ENCODE measurements at places on chromosomes 3 and 15.
A peak's percentile ranks its signal among the peaks of the same experiment; 100 is the strongest.

GRCh38 chr3:123656691-123657090 is 71.8 kb upstream of the HACD2 start:
- no peak for DNase-seq

GRCh38 chr3:119912220-119912619 is 130.3 kb downstream of the NR1I2 start:
- no peak for DNase-seq

DNA sequence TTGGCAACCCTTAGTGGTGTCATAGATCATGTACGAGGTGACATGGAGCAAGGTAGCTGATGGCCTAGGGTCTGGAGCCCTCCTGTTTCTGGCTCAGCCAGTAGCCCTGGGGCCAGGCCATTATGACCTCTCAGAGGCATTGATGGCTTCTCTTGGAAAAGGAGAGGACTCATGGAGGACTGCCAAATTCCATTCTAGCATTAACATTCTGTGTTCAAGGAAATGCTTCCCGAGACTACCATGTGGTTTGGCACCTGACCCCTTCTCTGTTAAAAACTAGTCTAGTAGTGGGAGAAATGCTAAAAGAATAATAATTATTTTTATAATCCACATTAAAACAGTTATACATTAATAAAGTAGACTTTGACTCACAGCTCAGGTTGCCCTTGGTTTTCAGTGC is 40.2 kb upstream of the ADAMTSL3 start:
- DNase-seq, result no peak

- DNase-seq, result no peak
Observed at GRCh38 chr15:91408476-91409076, 308.5 kb downstream of the SV2B start.

GRCh38 chr15:74488776-74489175 is 27.8 kb upstream of the UBL7 start:
- no peak for DNase-seq

- DNase-seq, result no peak
Observed at GRCh38 chr3:194082743-194083636, 53.0 kb upstream of the HES1 start.

DNA sequence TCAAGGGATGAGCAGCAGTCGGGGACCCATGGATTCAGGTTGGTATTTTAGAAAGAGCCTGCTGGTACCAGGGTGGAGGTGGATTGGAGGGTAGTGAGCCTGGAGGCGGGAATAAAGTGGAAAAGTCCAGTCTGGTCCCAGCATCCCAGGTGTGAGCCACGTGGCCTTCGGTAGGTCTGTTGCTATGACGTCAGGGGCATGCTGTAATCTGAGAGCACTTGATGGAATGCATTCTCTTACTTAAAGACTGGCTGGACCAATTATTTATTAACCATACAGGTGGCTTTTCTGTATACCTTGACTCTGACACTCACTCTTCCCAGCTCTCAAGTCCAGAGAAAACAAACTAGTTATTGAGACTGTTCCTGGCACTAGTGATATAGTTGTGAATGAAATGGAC is 389.9 kb upstream of the RGMA start:
- no peak for DNase-seq

GRCh38 chr15:70262171-70262570 is 164.5 kb upstream of the TLE3 start:
- no peak for DNase-seq

- no peak for DNase-seq
Observed at GRCh38 chr3:138438896-138439295, 4.5 kb downstream of the ESYT3 start.

- DNase-seq, result peak; percentile 61
Observed at GRCh38 chr15:101250873-101251829, 697 bp downstream of the CHSY1 start.

DNA sequence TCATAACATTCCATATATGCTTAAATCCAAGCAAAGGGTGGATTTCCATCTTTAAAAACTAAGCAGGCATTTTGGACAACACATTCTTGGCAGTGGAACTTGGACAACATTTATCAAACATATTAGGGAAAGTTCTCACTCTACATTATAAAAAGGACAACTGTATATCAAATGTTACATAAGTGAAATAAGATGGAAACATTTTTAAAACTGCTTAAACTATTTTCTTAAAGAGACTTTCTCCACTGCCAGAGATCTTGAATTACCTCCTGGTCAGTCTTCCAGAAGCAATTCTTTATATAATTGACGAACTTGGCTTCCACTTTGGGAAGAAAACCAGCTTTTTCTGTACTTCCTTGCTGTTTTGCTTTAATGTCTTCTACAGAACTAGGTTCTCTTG is 109.3 kb downstream of the NEO1 start:
- DNase-seq, result no peak

- DNase-seq, result no peak
Observed at GRCh38 chr3:147130461-147130860, 275.9 kb downstream of the ZIC4 start.

- DNase-seq, result no peak
Observed at GRCh38 chr3:52693071-52693470, 7.2 kb downstream of the GNL3 start.

DNA sequence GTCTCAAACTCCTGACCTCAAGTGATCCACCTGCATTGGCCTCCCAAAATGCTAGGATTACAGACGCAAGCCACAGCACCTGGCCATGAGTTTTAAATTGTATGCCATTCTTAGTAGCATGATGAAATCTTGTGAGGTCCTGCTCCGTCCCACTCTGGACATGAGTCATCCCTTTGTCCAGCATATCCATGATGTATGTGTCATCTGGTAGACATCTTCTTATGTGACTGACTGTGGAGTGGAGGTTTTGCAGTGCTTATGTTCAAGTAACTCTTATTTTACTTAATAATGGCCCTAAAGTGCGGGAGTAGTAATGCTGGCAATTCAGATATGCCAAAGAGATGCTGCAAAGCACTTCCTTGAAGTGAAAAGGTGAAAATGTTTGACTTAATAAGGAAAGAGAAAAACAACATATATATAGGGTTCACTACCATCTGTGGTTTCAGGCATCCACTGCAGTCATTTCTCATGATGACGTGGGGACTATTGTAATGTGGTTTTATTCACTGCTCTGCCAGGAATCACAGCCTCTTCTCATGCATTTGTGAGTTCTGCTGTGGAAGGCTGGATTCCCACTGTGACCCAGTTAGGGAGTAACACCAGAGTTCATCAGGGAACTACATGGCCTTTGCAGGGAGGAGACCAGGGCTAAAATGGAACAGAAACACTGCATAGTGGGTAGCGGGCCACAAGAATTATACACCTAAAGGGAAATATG is 204.6 kb upstream of the STRIT1 start:
- no peak for DNase-seq

GRCh38 chr3:50297896-50298725 is 1.1 kb downstream of the HYAL3 start:
- DNase-seq, result no peak

DNA sequence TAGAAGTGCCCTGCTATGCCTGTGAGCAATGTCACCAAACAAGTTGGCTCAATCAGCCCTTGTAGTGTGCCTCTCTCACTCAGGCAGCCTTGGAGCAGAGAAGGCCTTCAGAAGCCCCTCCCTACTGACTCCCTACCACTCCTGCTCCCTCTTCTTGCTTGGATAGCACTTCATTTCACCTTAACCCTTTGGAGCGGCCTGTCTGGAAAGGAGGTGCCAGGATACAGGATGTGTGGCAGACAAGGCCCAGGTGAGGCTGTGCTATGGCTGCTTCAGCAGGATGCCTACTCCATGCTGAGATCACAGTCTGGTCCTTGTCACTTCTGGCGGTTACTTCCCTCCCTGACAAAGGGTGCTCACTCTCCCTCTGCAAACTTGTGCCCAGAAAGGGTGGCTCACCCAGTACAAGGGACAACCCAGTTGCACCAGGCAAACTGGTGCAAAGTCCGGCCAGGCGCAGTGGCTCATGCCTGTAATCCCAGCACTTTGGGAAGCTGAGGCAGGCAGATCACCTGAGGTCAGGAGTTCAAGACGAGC is 1.1 kb downstream of the MON1A start:
- DNase-seq, result no peak

DNA sequence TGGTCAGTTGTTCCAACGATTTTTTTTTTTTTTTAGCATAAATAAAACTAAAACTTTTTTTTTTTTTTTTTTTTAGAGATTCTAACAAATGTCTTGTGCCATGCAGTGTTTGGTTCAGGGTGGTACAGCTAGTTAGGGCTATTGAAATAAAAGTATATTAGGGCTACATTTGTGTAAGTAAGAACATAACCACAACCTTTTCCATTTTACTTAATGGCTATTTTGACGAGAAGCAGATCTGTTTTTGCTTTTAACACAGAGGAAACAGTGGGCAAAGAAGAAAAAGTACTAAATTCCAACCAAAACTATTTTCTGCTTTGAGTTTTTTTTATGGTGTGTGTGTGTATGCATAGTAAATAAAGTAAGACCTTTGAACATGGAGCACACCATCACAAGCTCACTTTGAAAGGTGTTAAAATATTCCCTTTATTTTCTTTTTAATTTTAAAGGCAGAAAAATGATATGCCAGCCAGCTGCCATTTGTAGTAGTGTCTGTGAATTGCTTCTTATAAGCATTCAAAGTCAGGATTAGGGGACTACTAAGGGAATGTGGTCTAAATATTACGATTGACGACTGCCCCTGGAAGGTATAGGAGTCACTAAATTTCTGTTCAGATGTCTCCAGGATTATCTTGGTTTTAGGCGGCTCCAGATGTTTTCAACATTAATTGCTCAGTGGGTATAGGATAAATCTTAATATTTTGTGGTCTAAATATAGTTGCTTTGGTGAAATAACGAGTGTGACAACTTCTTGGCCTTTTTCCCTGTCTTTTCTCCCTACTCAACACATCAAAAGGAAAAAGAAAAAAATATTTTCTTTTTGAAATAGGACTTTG is 3.1 kb downstream of the RARB start:
- no peak for DNase-seq

GRCh38 chr3:187762792-187763191 is 17.5 kb upstream of the BCL6 start:
- DNase-seq, result no peak

- DNase-seq, result no peak
Observed at GRCh38 chr3:32432045-32432710, 40.5 kb downstream of the CMTM7 start.

GRCh38 chr3:125107363-125107762 is 51.6 kb upstream of the HEG1 start:
- no peak for DNase-seq

DNA sequence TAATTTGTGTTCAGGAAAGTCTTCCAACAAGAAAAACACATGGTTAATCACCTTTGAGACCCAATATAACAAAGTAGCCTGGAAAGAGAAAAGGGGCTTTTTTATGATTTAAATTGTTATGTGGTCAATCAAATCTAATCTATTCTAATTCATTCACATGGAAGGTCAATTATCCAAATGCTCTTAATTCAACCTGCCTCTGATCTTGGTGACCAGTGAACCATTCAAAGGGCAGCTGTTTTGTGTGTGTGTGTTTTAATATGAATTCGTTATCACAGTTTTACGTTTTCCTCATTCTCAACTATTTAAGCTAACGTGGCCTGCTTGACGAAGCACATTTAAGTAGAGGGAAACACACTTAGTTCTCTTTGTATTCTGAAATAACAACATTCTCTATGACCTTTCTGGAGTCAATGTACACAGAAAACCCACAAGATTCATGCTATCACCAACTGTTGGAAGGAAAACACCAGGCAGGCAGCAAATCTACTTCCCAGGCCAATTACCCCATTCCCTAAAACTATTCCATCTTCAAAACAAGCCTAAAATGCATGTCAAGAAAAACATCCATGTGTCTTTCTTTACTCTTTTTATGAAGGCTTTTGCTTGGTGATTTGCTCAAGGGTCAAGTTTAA is 195.4 kb downstream of the SUCLG2 start:
- no peak for DNase-seq

DNA sequence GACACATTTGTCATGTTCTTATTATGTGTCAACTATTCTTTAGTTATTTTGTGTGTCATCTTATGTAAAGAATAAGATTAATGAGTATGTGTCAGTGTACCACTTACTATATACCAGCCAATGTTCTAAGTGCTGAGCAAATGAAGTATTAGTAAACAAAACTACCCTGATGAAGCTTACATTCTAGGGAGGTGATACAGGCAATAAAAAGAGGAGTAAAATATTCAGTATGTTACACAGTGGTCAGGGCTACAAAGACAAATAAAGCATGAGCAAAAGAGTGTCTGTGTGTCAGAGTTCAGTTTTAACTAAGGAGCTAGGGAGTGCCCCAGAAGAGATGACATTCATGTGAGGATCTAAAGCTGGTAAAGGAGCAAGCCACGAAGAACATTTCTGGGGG is 79.1 kb downstream of the TRPC1 start:
- no peak for DNase-seq

GRCh38 chr15:25801586-25802284 is 61.4 kb downstream of the ATP10A start:
- no peak for DNase-seq

- DNase-seq, result no peak
Observed at GRCh38 chr3:55719508-55719907, 232.4 kb upstream of the WNT5A start.

GRCh38 chr3:14204515-14205284 is 26.1 kb downstream of the LSM3 start:
- DNase-seq, result no peak

GRCh38 chr3:119602676-119603075 is 5.0 kb downstream of the PLA1A start:
- DNase-seq, result no peak

- no peak for DNase-seq
Observed at GRCh38 chr15:91447991-91448644, 348.1 kb downstream of the SV2B start.

GRCh38 chr3:184320104-184320445 is 5.7 kb downstream of the EIF4G1 start:
- peak; percentile 63 for DNase-seq

GRCh38 chr15:84035399-84035766 is 200.2 kb upstream of the GOLGA6L4 start:
- DNase-seq, result no peak

GRCh38 chr15:75596703-75597345 is 17.7 kb upstream of the PTPN9 start:
- no peak for DNase-seq

- peak; percentile 59 for DNase-seq
Observed at GRCh38 chr3:58640700-58641372, 25.7 kb downstream of the FAM3D start.

DNA sequence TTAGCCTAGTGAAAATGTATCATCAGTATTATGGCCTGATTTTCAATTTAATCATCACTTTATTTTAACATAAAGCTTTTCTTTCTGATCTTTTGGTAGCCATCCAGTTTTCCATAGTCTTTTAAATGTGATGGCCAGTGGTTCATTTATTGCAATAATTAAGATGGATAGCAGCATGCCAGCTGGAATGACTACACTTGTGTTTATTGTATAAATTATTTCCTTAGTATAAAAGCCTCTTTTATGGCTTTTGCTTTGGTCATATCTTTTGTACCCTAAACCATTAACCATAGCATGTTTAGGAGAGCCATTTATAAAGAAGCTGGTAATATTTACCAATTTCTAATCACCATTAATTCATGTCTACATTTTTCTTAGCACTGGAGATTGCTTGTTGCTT is 31.7 kb downstream of the ALCAM start:
- DNase-seq, result no peak

DNA sequence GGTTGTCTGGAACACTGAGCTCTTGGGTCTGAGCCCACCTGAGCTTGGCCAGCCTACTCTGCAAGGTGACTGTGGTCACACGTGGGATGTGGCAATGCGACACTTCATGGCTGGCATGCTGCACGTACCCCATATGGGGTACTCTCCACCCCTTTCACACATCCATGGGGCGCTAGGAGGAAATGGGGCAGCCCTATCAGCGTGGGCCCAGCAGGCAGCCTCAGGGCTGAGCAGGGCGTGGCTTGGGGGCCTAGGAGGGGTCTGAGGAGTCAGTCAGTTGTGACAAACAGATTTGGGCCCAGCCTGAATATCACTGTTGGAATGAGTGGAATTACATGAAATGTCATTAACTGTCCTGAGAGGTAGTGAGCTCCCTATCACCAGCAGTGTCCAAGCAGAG is 82.3 kb upstream of the LINGO1 start:
- DNase-seq, result no peak
